Lung (tissue), 17 donors: ENCODE measurements at places on chromosomes 1 and 21. TPM values are rescaled to one million over a fixed set of nuclear protein-coding genes. Genes with fewer than 3 reads are reported as not detected.

DNA sequence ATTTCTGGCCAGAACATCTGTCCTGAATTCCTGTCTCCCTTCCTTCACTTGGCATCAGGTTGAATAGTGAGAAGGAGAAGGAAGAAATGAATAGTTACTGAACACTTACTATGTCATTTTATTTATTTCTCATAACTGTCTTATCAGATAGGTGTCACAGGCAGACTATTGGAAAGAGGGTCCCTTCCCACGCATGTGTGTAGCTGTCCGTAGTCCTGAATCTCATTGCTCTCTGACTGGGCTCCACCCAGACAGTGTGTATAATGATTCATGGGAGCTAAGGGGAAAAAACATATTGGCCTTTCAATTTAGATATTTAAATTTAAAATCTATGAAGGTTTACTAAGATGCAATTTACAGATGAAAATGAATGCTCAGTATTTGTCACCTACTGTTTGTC lies 86.1 kb downstream of the OMA1 start:
- H3K27me3 ChIP-seq, result no peaks in the 10 kb centered on the region
- no peak overlapping the region for H3K27ac ChIP-seq
- no peaks in the 10 kb centered on the region for H3K4me1 ChIP-seq
- H3K4me3 ChIP-seq, result no peak overlapping the region
- DNase-seq, result no peak
- H3K36me3 ChIP-seq, result no peaks in the 10 kb centered on the region

GRCh38 chr21:36575306-36575705 lies 95.4 kb upstream of the CLDN14 start:
- peaks cover 4% of the 10 kb centered on the region for H3K27me3 ChIP-seq
- no peak overlapping the region for H3K27ac ChIP-seq
- H3K4me3 ChIP-seq, result no peak overlapping the region
- H3K4me1 ChIP-seq, result no peaks in the 10 kb centered on the region

Gene APOBEC4
- total RNA-seq, result 3.3 TPM

Gene RPTN
- not detected for total RNA-seq

- no peaks in the 10 kb centered on the region for H3K36me3 ChIP-seq
- no peak for DNase-seq
- no peak overlapping the region for H3K4me3 ChIP-seq
- H3K27ac ChIP-seq, result no peak overlapping the region
These were observed 124.1 kb upstream of the AJAP1 start for GRCh38 chr1:4530166-4530785.

DNA sequence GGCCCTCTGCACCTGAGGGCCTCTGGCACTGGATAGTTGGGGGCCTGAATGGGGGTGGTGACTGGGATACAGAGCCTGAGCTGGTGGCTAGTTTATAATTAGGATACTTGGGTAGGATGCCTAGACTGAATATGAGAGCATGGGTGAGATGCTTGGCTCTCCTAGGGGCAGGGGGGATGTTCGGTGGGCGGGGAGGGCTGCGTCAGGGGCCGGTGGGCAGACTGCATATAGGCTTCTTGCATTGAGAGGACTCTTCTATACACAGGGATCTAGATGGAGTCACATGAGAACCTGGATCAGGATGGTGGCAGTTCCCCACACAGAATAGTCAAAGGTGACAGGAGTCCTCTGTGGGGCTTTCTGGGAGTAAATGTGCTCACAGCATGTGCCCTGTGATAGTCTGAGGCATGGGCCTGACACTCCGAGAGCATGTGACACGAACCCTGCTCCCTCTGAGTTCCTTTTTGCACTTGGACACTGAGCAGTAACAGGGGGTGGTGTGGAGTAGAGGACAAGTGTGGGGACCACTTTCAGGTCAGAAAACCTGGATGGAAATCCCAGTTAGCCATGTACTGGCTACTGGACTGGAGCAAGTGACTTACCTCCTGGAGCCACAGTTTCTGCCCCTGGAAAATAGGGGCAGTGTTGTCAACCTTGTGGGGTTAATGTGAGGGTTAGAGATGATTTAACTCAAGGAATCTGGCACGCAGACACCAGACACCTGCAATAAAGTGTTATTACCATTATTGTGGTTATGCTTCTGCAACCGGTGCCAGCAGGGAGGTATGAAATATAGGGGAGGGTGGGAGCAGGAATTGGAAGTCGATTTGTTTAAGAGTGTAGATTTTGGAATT lies 2.2 kb downstream of the MAP7D1 start:
- H3K36me3 ChIP-seq, result no peaks in the 10 kb centered on the region
- DNase-seq, result no peak
- peaks cover 18% of the 10 kb centered on the region for H3K4me1 ChIP-seq
- H3K27me3 ChIP-seq, result no peaks in the 10 kb centered on the region
- peak overlapping the region; percentile 62 for H3K4me3 ChIP-seq

DNA sequence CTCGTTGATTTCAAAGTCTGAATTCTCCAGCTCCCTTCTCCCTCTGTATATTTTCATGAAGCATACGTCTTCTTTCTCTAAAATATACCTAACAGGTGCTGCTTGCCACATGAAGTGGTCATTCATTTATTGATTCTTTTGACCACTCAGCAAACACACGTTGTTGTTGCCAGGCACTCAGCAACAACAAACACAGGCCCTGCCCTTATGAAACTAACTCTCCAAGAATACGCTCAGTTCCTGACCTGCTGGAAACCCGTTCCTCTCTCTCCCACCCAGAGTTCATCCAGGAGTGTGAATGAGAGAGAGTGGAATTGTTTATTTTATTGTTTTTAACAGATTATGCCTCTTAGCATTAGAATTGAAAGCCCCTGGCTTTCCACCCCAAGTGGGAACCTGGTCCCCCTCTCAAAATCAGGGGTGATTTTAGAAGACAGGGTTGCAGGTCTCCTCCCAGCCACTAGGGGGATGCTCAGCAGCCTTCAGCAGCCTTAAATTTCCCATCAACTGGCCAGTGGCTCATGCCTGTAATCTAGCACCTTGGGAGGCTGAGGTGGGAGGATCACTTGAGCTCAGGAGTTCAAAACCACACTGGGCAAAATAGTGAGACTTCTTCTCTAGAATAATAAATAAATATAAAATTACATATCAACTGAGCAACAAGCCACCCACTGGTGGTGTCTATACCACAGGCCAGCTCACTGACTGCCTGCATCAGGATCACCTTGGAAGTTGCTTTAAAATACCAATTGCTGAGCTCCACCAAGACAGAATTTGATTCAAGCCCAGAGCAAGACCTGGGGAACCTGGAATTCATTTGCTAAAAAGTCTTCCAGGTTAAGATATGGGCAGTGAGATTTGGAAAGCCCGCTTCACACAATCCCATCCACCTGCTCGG lies 181.0 kb upstream of the KLHDC7A start:
- H3K4me3 ChIP-seq, result no peak overlapping the region
- no peak overlapping the region for H3K27ac ChIP-seq
- peak; percentile 13 for DNase-seq
- peaks cover 18% of the 10 kb centered on the region for H3K27me3 ChIP-seq
- H3K4me1 ChIP-seq, result no peaks in the 10 kb centered on the region

Gene ZFP69B
- 2.0 TPM for total RNA-seq

Gene CATSPERE
- 2.7 TPM for total RNA-seq

Gene FAAH
- 22.2 TPM for total RNA-seq

GRCh38 chr1:21594935-21595897 lies 73.9 kb downstream of the RAP1GAP start:
- no peaks in the 10 kb centered on the region for H3K4me1 ChIP-seq
- peak; percentile 36 for DNase-seq
- no peak overlapping the region for H3K27ac ChIP-seq
- H3K36me3 ChIP-seq, result no peaks in the 10 kb centered on the region
- H3K27me3 ChIP-seq, result no peaks in the 10 kb centered on the region

GRCh38 chr21:41961753-41962152 lies 7.9 kb upstream of the C2CD2 start:
- DNase-seq, result no peak
- H3K27me3 ChIP-seq, result no peaks in the 10 kb centered on the region
- H3K27ac ChIP-seq, result no peak overlapping the region
- H3K4me3 ChIP-seq, result no peak overlapping the region

Gene CD1D
- 3.7 TPM for total RNA-seq

GRCh38 chr1:76951153-76951552 lies 83.9 kb downstream of the ST6GALNAC5 start:
- no peak overlapping the region for H3K4me3 ChIP-seq
- H3K27ac ChIP-seq, result no peak overlapping the region
- no peaks in the 10 kb centered on the region for H3K36me3 ChIP-seq
- H3K4me1 ChIP-seq, result no peaks in the 10 kb centered on the region
- no peaks in the 10 kb centered on the region for H3K27me3 ChIP-seq

GRCh38 chr1:53738205-53739108 lies 507 bp downstream of the GLIS1 start:
- no peak overlapping the region for H3K27ac ChIP-seq
- no peak for DNase-seq
- peak overlapping the region; percentile 36 for H3K4me3 ChIP-seq
- H3K27me3 ChIP-seq, result peaks cover 59% of the 10 kb centered on the region

Gene FAM78B
- 1.4 TPM for total RNA-seq

- H3K27me3 ChIP-seq, result no peaks in the 10 kb centered on the region
- H3K4me1 ChIP-seq, result no peaks in the 10 kb centered on the region
- DNase-seq, result no peak
- H3K36me3 ChIP-seq, result no peaks in the 10 kb centered on the region
These were observed 43.3 kb upstream of the FCRL4 start for GRCh38 chr1:157641177-157641576.

GRCh38 chr21:30102871-30103270 lies 63.7 kb downstream of the CLDN17 start:
- no peaks in the 10 kb centered on the region for H3K4me1 ChIP-seq
- no peak overlapping the region for H3K4me3 ChIP-seq
- H3K27ac ChIP-seq, result no peak overlapping the region
- no peaks in the 10 kb centered on the region for H3K36me3 ChIP-seq
- no peak for DNase-seq

GRCh38 chr1:22292011-22292788 lies 149.3 kb upstream of the WNT4 start:
- no peaks in the 10 kb centered on the region for H3K36me3 ChIP-seq
- H3K27ac ChIP-seq, result no peak overlapping the region
- H3K4me1 ChIP-seq, result peaks cover 5% of the 10 kb centered on the region
- H3K27me3 ChIP-seq, result no peaks in the 10 kb centered on the region
- no peak for DNase-seq
- no peak overlapping the region for H3K4me3 ChIP-seq

GRCh38 chr1:21447311-21447710 lies 7.4 kb downstream of the NBPF3 start:
- H3K27me3 ChIP-seq, result no peaks in the 10 kb centered on the region
- H3K36me3 ChIP-seq, result no peaks in the 10 kb centered on the region
- H3K4me3 ChIP-seq, result no peak overlapping the region
- no peak for DNase-seq

Gene HJV
- not detected for total RNA-seq

DNA sequence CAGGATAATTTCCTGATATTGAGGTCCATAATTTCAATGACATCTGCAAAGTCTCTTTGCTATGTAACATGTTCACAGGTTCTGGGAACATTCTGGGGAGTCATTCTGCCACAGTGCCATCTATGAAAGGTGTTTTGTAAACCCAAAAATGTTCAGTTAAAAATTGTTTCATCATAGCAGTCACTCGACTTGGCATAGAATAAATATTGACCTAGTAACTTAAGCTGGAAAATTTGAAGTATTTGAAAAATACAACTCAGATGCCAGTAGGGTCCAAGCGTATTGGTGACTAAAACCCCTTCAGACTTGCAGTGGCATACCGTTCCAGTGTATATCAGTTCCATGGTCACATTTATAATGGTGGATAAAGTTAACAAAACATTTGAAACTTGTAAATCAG lies 6.8 kb downstream of the DESI2 start:
- DNase-seq, result no peak
- H3K4me1 ChIP-seq, result peaks cover 19% of the 10 kb centered on the region
- peaks cover 4% of the 10 kb centered on the region for H3K36me3 ChIP-seq
- H3K27ac ChIP-seq, result no peak overlapping the region

GRCh38 chr21:35236090-35236489 lies 187.0 kb upstream of the RUNX1 start:
- H3K27me3 ChIP-seq, result no peaks in the 10 kb centered on the region
- no peak for DNase-seq
- H3K36me3 ChIP-seq, result no peaks in the 10 kb centered on the region
- no peak overlapping the region for H3K4me3 ChIP-seq

- no peak overlapping the region for H3K4me3 ChIP-seq
- H3K4me1 ChIP-seq, result peaks cover 15% of the 10 kb centered on the region
- no peaks in the 10 kb centered on the region for H3K36me3 ChIP-seq
- no peaks in the 10 kb centered on the region for H3K27me3 ChIP-seq
- peak; percentile 64 for DNase-seq
- peak overlapping the region; percentile 86 for H3K27ac ChIP-seq
These were observed 104.1 kb upstream of the HNRNPU start for GRCh38 chr1:244968471-244968871.

DNA sequence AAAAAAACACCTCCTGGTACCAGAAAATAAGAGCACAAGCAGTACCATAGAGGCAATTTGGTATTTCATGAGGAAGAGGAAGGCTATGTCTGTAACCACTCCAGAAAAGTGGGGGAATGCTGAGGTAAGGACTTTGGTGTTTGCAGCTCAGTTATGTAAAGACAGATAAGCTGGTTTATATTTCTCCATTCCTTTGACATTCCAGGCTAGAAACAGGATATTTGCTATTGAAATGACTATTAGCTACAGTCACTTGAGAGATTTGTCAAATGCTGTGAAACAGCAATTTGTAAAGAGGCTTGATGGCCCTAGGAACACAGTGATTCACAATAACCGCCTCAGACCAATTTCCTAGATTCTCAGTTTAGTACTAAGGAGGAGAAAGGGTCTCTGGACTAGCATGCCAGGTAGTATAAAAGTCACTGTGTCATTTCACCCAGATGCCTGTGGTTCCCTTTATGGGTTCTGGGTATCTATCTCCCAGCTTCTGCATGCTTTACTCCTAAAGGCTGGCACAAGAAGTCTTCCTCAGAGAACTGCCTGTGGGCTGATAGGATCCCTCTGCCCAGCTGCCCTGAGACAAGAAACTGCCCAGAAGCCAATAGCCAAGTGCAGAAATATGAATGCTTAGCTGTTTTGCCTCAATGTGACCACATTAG lies 80.5 kb downstream of the VCAM1 start:
- peaks cover 11% of the 10 kb centered on the region for H3K4me1 ChIP-seq
- no peaks in the 10 kb centered on the region for H3K36me3 ChIP-seq
- DNase-seq, result no peak
- H3K27me3 ChIP-seq, result no peaks in the 10 kb centered on the region
- H3K27ac ChIP-seq, result no peak overlapping the region
- no peak overlapping the region for H3K4me3 ChIP-seq

DNA sequence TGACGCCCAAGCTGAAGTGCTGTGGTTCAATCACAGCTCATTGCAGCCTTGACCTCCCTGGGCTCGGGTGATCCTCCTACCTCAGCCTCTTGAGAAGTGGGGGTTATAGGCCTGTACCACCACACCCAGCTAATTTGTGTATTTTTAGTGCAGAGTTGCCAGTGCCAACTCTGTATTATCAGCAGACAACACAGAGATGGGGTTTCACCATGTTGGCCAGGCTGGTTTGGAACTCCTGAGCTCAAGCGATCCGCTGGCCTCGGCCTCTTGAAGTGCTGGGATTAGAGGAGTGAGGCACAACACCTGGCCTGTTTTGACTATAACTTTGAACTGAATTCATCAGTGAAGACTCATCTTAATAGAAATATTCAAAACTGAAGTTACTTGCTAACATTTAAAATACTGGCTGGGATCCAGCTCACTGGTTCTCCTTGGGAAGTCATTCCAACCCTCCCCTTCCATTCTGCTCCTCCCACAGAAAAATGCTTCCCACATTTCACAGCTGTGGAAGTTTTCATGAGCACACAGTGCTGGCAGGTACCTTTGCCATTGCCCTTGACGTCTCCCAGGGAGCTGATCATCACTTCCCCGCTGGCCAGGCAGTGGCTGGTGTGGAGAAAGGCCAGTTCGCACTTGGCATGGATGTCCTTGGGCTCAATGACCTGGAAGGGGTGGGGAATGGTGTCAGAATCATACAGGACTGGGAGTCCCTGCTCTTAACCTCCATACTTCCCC lies 4.7 kb downstream of the SELENBP1 start:
- peaks cover 18% of the 10 kb centered on the region for H3K4me1 ChIP-seq
- no peak overlapping the region for H3K27ac ChIP-seq
- peaks cover 37% of the 10 kb centered on the region for H3K36me3 ChIP-seq
- no peak for DNase-seq
- no peaks in the 10 kb centered on the region for H3K27me3 ChIP-seq

Gene COL6A1
- total RNA-seq, result 224 TPM
